Stimulated activated CD8-positive, alpha-beta memory T cell treated with anti-CD3 and anti-CD28 coated beads, Interleukin-7, amount 100 ng/mL, for 1 hour (primary cell): ENCODE measurements at places on chromosomes 5 and 9.

DNA sequence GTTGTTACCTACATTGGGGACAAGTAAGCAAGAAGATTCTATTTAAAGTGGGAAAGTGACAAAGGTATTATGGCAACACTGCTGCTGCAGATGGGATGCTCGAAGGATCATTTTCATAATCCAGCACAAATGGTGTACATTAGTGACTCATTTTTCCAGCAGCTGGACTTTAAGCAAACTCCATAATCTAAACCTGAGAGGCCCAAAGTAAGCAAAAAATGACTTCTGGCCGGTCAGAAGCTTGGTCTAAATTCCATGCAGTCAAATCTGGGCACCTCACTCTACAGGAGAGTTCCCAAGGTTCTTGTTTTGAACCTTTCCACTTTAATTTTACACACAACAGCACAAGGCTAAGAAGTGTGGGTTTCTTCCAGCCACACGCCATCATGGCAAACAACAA is 43.6 kb upstream of the TRAF1 start:
- DNase-seq: no peak

GRCh38 chr9:125189011-125189360 is 617 bp downstream of the PPP6C start:
- peak; percentile 4 for DNase-seq

DNA sequence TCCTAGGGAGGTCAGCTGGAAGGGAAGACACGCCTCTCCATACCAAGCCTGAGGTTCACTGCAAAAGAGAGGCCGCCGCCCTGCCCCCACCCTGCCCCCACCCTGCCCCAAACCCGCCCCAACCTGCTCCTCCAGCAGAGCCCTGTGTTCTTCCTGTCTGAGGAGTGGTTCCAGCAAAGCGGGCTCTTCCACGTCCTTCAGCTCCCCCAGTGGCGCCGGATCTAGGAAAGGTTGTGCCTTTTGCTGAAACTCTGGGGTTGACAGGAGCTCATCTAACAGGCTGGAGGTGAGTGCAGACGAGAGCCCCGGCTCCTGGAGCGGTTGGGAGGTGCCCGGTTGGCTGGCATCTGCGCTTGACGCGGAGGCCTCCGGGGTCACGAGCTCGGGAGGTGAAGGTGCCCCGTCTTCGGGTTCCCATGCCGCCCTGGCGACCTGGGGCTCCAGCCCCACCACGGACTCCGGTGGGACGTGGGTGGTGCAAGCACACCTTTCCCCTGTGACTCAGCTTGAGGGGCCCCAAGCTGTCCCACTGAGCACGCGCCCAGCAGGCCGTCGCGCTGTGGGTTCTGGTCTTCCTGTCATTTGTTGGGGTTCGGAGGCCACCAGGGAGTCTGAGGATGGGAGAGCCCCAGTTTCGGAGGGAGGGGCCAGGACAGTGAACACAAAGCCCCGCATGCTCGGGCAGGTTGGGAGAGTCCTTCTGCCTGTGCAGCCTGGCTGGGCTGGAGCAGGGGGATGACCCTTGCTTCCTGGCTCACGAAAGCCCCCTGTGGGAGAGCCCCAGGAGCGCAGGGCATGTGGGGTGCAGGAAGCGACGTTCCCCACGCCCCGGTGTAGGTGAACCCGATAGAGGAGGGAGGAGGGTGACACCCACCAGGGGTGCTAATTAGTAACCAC is 1467.1 kb downstream of the FOXD4L5 start:
- peak; percentile 52 for DNase-seq

GRCh38 chr5:43729846-43730478 is 127.0 kb downstream of the NNT start:
- DNase-seq: no peak

GRCh38 chr5:173736374-173736773 is 119.9 kb upstream of the BOD1 start:
- no peak for DNase-seq

- DNase-seq: no peak
These were observed 165.0 kb downstream of the FBXL17 start for GRCh38 chr5:108216890-108217289.

DNA sequence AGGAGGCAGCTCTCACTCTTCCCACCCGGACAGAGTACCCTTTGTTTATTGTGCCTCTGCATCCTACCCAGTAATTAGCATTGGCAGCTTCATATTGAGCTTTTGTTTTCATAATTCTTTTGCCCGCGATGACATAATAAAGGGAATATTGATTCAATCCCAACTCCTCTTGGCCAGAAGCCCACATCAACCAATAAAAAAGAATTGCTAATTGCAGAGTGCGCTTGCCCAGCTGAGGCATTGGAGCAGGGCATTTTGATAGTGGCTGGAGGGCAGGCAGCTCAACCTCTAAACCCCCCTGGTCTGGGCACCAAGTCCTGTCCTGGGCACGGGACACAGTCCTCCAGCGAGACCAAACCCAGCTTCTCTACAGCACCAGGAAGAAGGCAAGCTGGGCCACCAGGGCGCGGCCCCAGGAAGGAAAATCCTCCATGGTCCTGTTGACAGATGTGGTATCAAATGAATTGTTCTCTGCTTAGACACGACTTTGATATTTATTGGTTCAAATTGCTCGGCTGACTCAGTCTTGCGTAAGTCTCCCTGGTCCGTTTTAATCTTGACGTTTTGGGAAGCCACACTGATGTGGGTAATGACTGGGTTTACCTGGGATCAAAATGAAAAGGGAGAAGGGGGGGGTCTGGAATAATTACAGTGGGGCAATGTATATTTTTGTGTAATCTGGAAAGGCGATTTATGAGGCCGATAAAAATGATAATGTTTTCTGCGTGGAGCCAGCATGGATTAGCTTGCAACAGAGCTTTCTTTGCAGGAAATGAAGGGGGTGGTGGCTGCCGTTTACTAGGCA is 220.7 kb upstream of the MSX2 start:
- DNase-seq: no peak

- no peak for DNase-seq
These were observed 17.4 kb upstream of the KCNIP1 start for GRCh38 chr5:170486371-170486770.

GRCh38 chr9:122376796-122377195 is 6.0 kb downstream of the PTGS1 start:
- no peak for DNase-seq
